ENCODE measurements at places on chromosomes 7 and 10.
A peak's percentile ranks its signal among the peaks of the same experiment; 100 is the strongest.

DNA sequence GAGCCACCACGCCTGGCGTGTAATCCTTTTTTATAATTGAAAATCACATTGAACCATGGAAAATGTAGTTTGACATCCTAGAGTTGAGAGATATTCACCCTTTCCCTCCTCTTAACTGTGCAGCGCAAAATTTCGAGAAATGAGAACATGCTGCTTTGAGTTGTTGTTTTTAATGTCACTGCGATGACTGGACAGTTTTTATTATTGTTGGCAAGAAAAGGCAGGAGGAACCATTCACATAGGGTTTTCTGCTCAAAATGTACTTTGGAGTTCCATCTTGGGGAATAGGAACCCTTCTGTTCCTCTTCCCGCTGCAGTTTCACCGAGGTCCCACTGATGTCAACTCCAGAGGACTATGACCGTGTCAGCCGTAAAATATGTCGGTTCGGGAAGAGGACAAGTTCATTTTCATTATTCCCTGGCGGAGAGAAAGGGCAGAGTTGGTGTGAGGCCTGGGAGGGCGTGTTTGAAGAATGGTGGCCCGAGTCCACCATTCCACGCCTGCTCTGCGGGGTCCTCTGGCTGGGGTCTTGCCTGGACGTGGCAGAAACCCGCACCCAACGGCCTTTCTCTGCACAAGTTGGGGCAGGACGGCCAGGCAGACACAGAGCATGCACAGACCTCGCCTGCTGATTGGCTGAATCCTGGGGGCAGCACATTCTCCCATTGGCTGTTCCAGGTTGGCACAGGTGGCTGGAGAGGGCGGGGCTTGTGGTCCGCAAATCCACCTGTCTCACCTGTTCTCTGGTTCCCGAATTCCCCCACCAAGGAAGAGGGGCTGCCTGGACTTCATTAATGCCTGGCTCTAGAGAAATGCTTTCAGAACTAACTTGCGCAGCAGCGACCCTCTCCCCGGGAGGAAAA lies 105.1 kb upstream of the TCF7L2 start:
- DNase-seq, result no peak

GRCh38 chr10:109899356-109900331 lies 23.7 kb downstream of the XPNPEP1 start:
- no peak for DNase-seq

DNA sequence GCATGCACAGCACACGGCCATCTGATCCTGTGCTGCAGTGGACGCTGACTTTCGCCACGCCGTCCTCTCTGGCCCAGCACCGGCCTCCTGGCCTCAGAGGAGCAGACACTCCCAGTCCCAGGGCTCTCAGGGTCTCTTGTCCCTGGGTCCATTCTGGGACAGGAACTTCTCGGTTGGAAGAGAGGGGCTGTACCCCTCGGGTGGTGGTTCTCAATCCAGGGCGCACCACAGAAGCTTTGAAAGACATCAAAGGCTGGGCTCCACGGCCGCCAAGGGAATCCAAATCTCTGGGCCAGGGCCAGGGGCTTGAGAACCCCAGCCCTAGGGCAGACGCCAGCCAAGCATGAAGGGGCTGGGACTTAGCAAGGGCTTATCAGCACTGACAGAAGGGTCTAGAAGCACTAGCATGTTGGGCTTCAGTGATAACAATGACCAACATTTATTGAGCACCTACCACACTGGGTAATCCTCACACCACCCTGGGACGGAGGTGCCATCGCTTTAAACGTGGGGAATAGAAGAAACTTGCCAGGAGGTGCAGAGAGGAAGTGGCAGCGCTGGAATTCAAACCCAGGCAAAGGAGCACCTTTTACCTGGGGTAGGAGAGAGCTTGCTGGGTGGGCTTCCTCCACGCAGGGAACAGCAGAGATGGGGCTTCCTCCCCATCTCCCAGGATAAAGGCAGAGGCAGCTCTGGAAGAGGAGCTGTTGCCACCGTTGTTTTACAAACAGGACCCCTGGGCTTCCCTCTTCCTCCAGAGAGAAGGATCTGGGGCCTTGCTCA lies 1.8 kb upstream of the PYROXD2 start:
- no peak for DNase-seq

DNA sequence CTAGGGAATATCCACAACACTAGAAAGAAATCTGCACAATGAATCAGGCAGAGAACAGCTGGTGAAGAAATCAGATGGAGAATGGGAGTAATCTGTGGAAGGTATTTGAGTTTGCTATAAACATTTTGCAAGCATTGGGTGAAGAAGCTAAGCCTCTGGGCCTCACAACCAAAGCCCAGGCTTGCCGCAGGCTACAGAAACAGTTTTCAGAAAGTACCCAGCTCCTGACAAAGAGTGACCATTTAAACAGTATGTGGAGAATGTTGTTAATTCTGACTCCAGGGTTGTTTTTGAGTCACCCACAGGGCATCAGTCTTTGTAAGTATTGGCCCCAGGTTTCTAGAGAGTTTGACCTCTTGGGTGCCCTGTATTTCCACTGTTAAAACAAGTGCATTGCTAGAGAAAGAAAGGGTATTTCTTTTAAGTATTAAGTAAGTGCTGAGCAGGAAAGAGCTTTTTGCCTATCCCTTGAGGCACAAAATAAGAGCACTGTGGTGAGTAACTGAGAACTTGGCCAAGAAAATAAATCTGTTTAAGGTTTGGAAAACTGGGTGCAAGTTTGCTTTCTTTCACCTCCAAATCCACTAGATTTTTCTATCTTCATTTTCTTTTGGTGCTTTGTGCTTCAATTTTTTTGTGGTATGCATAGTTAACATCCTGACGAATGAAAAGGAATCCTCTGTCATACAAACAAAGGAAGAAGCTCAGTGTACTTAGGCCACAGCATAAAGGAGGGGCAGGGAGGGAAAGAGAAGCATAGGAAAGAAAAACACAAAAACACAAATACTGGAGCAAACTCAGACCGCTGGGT lies 691.8 kb downstream of the SUGCT start:
- no peak for DNase-seq

- peak; percentile 33 for DNase-seq
These were observed 4.3 kb downstream of the YWHAG start for GRCh38 chr7:76354516-76354915.

DNA sequence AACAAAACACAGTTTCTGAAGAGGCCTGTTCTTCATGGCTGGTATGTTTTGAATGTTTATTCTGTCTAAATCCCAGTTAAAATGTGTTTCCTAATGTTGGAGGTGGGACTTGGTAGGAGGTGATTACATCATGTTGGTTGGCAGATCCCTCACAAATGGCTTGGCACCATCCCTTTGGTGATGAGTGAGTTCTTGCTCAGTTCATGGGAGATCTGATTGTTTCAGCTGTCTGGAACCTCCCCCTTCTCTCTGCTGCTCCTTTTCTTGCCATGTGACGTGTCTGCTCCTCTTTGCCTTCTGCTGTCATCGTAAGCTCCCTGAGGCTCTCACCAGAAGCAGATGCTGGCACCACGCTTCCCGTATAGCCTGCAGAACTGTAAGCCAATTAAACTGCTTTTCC lies 383.6 kb upstream of the TPK1 start:
- no peak for DNase-seq

GRCh38 chr7:117872561-117873309 lies 506 bp downstream of the CTTNBP2 start:
- DNase-seq, result peak; percentile 86

DNA sequence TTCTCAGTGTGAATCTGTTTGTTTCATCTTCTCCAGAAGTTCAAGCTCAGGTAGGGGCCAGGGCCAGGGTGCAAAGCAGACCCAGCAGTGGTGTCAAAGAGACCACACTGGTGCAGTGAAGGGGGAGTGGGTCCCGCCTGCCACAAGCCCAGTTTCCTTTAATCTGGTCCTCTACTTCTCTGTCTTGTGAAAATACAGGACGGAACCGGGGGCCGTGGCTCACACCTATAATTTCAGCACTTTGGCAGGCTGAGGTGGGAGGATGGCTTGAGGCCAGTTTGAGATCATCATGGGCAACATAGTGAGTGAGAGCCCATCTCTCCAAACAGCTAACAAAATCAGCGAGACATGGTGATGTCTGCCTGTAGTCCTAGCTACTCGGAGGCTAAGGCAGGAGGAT lies 109.0 kb downstream of the SLIT1 start:
- DNase-seq, result no peak

- DNase-seq, result no peak
These were observed 80.7 kb upstream of the EMX2 start for GRCh38 chr10:117461766-117462423.

- DNase-seq, result no peak
These were observed 18.5 kb downstream of the DIP2C start for GRCh38 chr10:670990-671389.

- DNase-seq, result peak; percentile 51
These were observed 147.1 kb downstream of the TRIL start for GRCh38 chr7:28811008-28811407.

DNA sequence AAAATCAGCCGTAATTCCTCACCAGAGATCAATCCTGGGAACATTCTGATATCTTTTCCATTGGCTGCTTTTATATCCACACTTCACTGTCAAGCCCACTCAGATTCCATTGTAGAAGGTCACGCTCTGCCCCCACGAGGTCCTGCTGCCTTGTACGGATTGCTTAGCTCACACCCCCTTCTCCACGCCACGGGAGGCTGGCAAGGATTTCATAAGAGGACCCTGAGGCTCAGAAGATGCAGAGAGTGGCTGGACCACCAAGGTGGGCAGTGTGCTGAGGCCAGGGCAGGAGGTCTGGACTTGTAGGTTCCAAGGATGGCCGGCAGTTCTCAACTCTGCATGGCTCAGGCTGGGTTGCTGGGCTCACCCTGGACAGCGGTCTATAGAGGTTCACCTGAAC lies 149.7 kb downstream of the RNF216 start:
- DNase-seq, result no peak

GRCh38 chr10:75432176-75432575 lies 752 bp downstream of the LRMDA start:
- no peak for DNase-seq

DNA sequence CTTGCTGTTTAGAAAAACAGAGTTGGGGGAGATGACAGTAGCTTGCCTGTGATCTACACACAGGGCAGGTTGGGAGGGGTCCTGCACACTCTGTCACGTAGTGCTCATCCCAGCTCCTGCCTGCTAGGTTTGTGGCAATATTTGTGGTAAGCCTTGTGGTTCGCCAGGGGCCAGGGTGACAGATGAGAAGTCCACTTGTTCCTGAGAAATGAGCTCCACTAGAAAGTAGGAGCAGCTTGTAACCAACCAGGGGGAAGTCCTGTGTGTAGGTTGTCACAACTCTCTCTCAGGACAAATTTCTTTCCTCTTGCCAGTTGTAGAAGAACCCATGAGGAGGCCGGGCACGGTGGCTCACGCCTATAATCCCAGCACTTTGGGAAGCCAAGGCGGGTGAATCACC lies 147.0 kb downstream of the TCF7L2 start:
- DNase-seq, result no peak

DNA sequence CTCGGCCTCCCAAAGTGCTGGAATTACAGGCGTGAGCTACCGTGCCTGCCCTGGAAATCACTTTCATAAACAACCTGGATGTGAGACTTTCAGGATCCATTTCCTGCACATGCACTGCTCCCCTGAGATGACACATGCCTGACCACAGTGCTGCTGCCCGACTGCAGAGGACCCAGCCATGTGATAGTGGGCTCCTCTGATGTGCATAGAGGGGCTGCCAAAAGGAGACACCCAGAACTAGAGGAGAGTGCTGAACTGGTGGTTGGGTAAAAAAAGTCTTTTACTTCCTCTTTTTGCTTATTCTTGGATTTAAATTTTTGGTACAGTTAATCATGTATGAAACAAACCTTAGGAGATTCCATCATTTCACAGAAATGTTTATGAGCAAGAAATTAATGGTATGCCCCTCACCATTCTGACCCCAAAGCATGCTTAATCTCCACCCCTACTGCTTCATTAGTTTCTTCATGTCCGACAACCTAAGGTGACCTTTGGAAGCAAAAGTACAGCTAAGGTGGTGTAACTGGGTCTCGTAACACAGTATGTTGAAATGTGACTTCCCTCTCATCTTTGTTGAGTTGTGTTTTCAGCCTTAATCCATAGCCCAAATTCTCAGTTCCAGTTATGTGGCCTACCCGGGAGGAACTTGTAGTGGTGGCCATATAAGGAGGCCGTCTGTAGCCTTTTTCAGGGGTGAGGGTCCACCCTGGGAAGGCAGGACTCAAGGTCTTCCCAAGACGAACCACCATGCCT lies 111.1 kb downstream of the RNF216 start:
- DNase-seq, result no peak

- DNase-seq, result no peak
These were observed 169.6 kb upstream of the PDE1C start for GRCh38 chr7:32239764-32240163.

GRCh38 chr7:15821484-15822427 lies 135.3 kb upstream of the MEOX2 start:
- DNase-seq, result no peak

DNA sequence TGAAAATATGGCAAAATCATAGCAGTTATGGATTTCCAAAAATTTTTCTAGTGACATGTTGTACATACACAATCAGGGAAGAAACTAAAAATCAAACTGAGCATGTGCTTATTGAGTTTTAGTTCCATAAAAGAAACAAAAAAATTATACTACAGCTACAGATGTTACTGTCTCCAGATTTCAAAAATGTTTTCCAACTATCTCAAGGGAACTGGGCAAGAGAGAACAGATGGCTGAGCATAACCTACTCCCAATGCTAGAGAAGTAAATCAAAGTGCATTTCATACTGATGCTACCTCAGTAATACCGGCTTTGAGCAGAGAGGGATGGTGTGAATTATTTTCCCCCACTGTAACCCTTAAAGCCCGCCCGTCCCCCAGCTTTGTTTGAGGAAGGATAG lies 40.7 kb upstream of the KMT2C start:
- no peak for DNase-seq

GRCh38 chr7:131124867-131125266 lies 202.8 kb upstream of the MKLN1 start:
- no peak for DNase-seq

DNA sequence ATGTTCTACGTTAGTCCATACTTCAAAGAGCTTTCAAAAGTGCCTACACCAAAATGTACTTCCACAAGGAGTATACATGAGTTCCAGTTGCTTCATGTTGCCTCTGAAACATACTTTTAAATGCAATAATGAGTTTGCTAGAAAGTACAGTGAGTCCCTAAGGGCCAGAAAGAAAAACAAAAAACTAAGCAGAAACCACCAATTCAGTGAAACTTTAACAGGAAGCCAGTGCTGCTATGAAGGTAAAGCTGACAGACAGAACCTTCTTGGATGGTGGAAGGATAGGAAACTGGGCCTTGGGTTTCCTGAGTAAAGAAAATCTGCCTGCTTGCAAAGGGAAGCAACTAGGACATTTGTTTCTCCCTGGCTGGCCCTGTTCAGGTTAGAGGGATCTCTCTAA lies 104.2 kb downstream of the CTTNBP2 start:
- no peak for DNase-seq

DNA sequence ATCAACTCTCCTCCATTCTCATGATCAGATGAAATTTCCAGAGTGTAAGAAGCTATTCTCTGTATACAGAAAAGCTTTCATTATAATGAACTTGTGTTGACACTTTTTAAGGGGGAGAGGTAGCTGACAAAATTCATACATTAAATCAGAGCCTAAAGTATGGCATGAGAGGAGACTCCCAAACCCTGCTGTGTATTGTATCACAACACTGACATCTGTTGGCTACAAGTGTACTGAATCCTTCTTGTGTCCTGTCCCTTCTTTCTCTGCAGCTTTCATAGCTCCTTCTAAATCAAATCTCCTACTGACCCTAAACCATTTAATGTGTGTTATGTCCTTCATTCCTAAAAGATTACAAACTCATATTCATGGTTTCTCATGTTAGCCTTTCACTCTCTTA lies 70.9 kb downstream of the GCC1 start:
- peak; percentile 37 for DNase-seq

- DNase-seq, result peak; percentile 76
These were observed 27.5 kb downstream of the ELMO1 start for GRCh38 chr7:37420946-37421695.

- DNase-seq, result peak; percentile 70
These were observed 734 bp downstream of the CHST3 start for GRCh38 chr10:71964743-71965515.
